ENCODE measurements at places on chromosomes 11 and 22.

DNA sequence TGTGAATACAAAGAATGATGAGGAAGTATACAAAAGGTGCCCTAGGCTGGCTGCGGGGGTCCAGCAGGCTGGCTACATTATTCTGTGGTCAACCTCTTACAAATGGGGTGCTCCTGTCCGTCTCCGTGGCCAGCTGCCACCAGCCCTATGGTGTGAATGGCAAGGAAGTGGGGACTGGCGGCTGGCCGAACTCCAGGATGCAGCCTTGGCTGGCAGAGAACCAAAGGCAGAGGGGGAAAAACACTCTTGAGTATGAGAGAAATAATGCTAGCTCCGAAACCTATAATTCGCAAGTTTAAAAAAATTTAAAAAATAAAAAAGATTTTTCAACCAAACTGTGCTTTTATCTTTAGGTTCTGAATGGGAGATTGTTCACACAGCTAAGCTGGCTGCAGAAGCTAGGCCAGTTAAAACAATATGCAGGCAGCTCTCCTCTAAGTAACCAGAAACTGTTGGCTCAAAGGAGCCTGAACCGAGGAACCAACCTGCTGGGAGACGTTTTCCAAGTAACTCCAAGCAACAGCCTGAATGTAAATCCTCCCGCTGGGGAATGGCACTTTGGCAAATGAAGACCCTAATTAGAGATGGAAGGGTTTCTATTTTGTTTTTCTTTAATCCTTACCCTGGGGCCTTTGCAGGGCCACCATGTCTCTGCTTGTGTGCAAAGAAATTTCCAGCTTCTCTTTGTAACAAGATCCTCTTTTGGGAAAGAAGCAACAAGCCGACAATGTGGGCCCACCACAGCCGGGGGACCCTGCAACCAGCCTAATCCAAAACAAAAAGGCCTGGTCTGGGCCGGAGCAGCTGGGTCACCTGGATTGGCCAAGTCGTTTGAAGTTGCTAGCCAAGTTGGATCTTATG is 50.2 kb downstream of the C22orf31 start:
- DNase-seq: no peak

DNA sequence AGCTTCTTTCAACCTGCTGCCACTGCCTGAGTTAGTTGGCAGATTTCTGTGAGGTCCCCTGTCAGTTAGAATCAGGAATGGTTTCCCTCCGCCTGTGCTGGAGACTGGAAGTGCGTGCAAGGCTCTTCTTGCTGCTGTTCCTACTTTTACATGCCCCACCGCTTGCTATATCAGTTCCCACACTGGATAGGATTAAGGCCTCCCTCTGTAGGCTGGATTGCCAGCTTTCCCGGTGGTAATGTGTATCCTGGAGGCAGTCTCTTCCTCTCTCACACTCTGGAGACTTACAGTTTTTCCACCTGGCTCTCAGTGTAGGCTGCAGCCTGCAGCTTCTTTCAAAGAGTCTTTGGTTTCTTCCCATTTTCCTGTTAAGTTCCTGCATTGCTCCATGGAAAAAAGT is 66.5 kb downstream of the ARHGAP42 start:
- no peak for DNase-seq

DNA sequence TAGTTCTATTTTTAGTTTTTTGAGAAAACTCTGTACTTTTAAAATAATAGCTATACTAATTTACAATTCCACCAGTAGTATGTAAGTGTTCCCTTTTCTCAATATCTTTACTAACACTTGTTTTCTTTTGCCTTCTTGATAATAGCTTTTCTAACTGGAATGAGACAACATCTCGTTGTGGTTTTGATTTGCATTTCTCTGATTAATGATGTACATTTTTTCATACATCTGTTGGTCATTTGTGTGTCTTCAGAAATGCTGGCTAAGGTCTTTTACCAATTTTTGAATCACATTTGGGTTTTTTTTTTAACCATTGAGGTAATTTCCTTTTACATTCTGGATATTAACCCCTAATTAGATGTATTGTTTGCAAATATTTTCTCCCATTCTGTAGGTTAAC is 258.9 kb downstream of the DYNC2H1 start:
- DNase-seq: no peak

- DNase-seq: no peak
These were observed 100.4 kb upstream of the PARVA start for GRCh38 chr11:12276831-12277475.

DNA sequence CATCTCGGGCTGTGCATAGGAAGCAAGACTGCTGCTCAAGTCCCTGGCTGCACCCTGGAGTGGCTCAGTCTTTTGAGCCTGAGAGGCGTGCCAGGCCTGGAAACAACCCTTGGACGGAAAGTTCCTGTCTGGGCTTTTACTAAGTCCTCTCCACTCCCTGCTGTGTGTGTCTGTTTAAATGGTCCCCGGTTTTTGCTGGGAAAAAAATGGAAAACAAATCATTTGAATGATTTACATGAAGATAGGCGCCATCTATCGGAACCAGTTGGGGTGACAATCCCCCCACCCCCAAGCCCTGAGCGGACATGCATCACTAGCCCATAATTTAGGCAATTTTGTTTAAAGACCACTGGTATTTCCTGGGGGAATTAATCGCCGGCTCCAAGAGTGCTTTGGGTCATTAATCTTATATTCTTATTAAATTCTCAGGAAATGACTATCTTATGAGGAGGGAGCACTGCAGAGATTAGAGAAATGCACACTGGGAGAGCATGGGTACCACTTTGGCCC is 2.7 kb upstream of the GAB2 start:
- DNase-seq: no peak

DNA sequence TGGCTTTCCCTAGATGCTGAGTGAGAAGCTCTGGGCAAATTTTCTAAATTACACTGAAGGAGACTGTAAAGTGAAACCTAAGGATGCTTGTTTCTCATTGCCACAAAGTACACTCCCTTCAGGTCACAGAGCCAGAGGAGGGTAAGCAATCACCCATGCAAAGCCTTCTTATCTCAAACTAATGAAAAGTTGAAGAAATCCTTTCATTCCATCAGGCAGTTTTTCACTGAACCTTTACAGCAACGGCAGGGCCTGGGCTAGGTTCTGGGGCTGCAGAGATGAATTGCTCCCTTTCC is 106.2 kb downstream of the RASSF10 start:
- no peak for DNase-seq

GRCh38 chr11:11701070-11701469 is 79.3 kb upstream of the GALNT18 start:
- no peak for DNase-seq

- no peak for DNase-seq
These were observed 33.8 kb upstream of the FBLN1 start for GRCh38 chr22:45468872-45469271.

- DNase-seq: no peak
These were observed 130.4 kb downstream of the C11orf87 start for GRCh38 chr11:109552376-109552775.

- no peak for DNase-seq
These were observed 259.8 kb upstream of the BLID start for GRCh38 chr11:122375687-122376399.

GRCh38 chr11:124109377-124109776 is 5.9 kb upstream of the VWA5A start:
- no peak for DNase-seq

DNA sequence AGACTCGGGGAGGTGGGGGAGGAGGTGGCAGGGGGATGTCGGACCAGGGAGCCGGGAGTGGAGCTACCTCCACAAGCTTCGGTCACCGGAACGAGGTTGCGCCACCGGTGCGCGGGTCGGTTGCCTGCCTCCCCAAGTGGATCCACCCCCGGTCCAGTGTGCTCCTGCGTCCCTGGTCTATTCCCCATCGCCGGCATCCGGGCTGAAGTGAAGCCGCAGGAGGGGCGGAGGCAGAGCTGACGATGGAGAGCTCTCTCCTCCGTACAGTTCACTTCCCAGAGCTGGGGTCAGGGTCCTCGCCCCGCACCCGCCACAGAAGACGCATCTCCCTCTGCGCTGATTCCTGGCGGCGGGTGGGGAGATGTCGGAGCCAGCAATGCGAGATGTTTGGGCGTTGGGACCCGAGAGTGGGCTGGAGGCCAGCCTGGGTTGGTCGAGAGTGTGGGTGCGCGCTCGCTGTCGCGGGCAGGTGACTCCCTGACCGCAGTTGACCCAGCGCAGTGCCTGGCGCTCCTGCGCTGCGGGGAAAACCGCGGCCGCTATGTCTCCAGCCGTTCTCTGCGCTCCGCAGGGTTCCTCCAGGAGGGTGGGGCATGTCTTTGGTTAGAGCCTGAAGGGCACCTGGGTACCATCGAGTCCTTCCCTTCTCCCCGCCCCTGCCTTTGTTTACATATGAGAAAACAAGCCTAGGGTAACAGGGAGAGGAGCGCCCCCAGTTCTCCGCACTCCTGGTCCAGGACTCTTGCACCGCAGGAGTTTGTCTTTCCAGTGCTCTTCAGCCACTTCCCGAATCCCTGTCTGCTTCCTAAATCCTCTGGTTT is 1.7 kb downstream of the C11orf96 start:
- DNase-seq: no peak

DNA sequence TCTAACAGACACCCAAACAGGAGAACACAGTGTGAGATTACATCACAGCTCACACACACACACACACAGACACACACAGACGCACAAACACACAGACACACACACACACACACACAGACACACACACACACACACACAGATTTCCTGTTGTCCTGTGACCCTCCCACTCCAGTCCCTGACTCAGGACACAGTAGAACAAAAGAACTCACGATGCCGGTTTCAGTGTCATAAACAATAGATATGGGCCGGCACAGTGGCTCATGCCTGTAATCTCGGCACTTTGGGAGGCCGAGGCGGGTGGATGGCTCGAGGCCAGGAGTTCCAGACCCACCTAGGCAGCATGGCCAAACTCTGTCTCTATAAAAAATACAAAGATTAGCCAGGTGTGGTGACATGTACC is 13.8 kb upstream of the KAT5 start:
- DNase-seq: no peak

GRCh38 chr11:65104628-65105027 is 7.0 kb upstream of the TM7SF2 start:
- no peak for DNase-seq
